Jurkat, Clone E6-1 (cell line): ENCODE measurements at places on chromosomes 4 and X.

DNA sequence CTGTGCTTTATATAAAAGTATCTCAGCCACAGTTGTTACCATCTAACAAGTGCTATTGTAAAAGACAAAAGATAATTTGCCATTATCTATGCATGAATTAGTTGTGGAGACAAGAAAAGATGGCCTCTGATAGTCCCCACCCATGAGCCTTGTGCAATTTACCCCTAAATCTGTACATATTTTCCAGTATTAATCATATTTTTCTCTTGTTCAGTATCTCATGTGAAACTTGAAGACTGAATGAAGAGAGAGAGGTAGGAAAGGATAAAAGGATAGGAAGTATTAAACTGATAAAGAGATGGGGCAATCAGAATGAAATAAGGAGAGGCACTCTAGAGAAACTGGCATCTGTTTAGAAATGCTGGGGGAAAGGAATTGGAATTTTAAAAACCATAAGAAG, 3.7 kb downstream of the MYOZ2 start:
- no peak for DNase-seq

GRCh38 chr4:5120468-5120867, 69.2 kb downstream of the STK32B start:
- DNase-seq = no peak

DNA sequence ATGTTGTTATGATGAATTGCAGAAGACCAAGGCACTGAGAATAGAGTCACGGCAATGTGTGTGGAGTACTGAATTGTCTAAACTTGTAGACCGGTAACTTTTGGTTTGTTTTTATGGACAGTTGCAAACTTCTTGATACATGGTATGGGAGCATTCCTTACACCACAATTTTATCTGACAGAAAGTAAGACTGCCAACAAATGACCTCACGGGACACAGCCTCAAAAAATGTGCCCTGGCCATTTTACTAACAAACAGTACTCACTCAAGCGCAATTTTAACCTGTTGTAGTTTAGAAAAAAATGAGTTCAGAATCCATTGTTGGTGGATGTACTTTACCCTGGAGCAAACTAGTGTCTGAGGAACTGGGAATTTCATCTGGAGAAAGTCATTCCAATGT, 321.2 kb downstream of the CAMK2D start:
- DNase-seq = no peak

- no peak for DNase-seq
Measured at GRCh38 chrX:108131471-108131870, 39.9 kb downstream of the ATG4A start.

DNA sequence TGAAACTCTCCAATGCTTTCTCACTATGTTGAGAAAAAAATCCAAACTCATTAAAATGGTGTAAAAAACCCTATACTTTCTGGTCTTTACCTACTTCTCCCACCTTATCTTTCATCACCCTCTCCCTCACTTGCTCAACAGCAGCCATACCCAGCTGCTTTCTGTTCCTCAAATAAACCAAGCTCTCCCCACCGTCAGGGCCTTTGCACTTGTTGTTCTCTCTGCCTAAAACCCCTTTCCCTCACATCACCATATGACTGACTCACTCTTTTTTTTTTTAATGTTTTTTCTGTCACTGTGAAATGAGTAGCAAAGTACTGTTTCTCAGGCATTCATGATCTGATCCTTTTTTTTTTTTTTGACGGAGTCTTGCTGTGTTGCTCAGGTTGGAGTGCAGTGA, 122.3 kb upstream of the TMEM164 start:
- DNase-seq = no peak

- peak; percentile 50 for DNase-seq
Measured at GRCh38 chrX:19846995-19847790, 40.2 kb downstream of the SH3KBP1 start.

DNA sequence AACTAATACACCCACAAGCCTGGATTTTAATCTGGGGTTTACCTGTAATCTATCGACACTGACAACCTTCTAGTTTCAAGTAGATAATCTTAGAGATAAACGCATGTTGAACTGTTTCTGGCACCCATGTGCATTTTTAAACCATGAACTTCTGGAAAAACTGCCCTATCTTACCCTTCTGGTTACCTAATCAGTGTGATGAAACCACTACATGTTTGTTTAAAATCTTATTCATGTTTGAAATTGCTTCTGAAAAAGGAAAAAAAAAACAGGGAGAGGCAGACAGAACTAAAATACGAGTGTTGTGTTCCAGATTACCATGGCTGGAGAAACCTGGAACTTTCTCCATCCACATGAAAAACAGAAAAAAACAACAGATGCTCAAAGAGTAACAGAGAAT, 139.3 kb downstream of the MID1IP1 start:
- no peak for DNase-seq
